ENCODE measurements at places on chromosomes 3 and 15. TPM values are rescaled to one million over a fixed set of nuclear protein-coding genes. Genes with fewer than 3 reads are reported as not detected.

Gene RLBP1
- not detected for total RNA-seq

Gene TMEM212
- not detected for total RNA-seq

DNA sequence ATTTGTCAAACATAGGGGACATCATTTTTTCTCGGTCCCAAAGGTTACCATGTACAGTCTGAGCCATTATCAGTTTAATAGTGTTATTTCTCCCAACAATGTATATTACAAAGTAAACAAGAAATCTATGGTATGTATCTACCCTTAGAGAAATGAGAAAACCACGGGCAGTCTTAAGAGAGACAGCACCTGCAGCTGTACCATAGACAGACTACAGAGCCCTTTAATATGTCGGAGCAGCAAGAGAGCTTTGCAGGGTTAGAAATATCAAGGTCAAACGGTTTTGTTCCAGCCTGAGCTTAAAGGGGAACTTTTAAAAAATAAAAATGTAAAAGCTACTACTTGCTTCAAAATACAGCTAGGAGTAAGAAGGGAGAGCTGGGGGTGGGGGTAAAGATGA, 53.2 kb downstream of the SH3BP5 start:
- DNase-seq = no peak
- H3K36me3 ChIP-seq = no peaks in the 10 kb centered on the region
- H3K4me1 ChIP-seq = peaks cover 13% of the 10 kb centered on the region
- no peak overlapping the region for H3K4me3 ChIP-seq

DNA sequence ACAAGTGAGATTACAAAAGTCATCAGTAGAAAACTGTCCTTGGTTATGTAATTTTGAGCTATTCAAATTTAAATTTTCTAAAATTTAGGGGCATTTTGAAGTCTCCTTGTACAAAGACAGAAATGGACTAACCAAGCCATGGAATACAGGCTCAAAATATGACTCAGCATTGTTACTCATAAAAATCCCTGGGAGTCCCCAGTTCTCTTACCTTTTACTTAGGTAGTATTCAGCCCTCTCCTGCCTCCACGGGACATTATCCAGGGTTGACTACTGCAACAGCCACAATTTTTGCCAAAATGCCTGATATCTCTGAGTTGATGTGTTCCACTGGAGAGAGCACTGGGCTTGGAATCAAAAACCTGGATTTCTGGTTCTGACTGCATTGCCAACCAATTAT, 25.0 kb downstream of the CLDN18 start:
- H3K36me3 ChIP-seq = no peaks in the 10 kb centered on the region
- H3K27ac ChIP-seq = no peak overlapping the region
- H3K4me1 ChIP-seq = no peaks in the 10 kb centered on the region
- H3K27me3 ChIP-seq = no peaks in the 10 kb centered on the region

GRCh38 chr15:52019394-52020220, 588 bp downstream of the MAPK6 start:
- peak; percentile 89 for DNase-seq
- peaks cover 7% of the 10 kb centered on the region for H3K36me3 ChIP-seq
- H3K27ac ChIP-seq = peak overlapping the region; percentile 97
- peak overlapping the region; percentile 78 for H3K4me3 ChIP-seq
- peaks cover 10% of the 10 kb centered on the region for H3K4me1 ChIP-seq

GRCh38 chr15:48785195-48785594, 25.7 kb downstream of the CEP152 start:
- no peak overlapping the region for H3K4me3 ChIP-seq
- no peaks in the 10 kb centered on the region for H3K27me3 ChIP-seq
- no peak for DNase-seq
- H3K27ac ChIP-seq = no peak overlapping the region
- H3K4me1 ChIP-seq = no peaks in the 10 kb centered on the region

GRCh38 chr15:48936666-48937065, 27.1 kb downstream of the SHC4 start:
- H3K4me3 ChIP-seq = no peak overlapping the region
- H3K27me3 ChIP-seq = no peaks in the 10 kb centered on the region
- H3K36me3 ChIP-seq = no peaks in the 10 kb centered on the region

DNA sequence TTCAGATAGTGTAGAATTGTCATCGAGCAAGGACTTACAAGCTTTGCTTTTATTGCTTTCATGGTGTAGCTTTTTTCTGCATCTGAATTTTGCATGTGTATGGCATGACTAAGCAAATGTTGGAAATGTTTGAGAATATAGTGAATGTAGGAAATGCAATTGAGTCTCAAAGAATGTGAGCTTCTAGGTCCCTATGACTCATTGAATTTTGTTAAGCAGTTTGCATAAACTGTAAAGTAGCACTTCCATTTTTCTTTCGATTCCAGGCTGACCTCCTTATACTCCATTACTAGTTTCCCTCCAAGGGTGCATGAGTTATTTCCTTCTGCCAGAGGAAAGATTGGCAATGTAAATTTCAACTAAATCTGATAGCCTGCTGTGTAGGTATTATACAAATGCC, 619.2 kb downstream of the DIPK2A start:
- no peaks in the 10 kb centered on the region for H3K4me1 ChIP-seq
- no peak for DNase-seq
- no peak overlapping the region for H3K27ac ChIP-seq
- H3K4me3 ChIP-seq = no peak overlapping the region
